Stimulated activated CD4-positive, alpha-beta T cell treated with anti-CD3 and anti-CD28 coated beads, Interleukin-4, amount 100 ng/mL, for 24 hours (primary cell): ENCODE measurements at places on chromosomes 5 and 9.

- DNase-seq: no peak
Observed at GRCh38 chr5:34751807-34752736, 86.9 kb upstream of the TTC23L start.

DNA sequence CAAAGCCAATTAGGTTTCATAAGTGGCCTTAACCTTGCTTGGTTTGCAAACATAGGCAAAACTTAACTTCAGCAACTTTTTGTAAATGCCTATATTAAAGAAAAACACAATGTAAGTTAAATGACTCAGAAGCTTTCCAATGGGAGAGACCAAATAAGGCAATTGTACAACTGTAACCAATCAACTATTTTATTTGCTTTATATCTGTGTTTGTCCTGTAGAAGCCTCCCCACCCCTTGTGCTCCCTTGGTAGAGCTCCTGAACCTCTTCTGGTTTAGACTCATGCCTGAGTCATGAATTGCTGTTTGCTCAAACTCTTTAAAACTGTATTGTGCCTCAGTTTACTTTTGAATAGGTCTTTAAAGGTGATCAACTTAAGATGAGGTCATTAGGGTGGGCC lies 3.0 kb upstream of the C1QTNF3 start:
- no peak for DNase-seq

DNA sequence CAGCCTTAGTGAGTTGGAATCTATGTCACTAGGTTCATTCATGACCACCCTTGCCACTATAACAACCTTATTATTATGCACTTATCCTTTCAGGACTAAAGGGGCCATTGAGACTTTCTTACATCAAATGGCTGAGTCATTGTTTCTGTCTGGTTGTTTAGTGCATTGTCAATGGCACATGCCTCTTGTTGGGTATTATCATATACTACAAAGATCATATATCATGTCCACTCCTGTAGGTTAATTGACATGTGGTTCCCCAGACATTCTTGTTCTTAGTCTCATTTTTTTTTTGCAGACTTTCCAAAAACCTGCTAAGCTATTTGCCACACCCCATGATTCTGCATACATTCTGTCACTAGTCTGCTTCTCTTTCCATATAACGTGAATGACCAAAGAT lies 66.7 kb upstream of the PRDM9 start:
- DNase-seq: no peak

DNA sequence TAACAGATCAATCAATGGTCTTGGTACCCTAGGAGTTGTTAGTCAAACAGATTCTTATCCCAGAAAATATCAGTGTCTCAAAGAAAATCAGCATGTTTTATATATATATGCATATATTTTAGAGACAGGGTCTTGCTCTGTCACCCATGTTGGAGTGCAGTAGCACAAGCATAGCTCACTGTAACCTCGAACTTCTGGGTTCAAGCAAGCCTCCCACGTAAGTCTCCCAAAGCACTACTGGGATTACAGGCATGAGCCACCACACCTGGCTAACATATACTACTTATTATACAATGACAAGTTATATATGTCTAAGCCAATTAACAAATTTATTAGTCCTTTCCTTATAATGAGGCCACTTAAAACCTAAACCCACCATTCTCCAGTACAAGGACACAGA lies 10.4 kb downstream of the RAB14 start:
- no peak for DNase-seq

DNA sequence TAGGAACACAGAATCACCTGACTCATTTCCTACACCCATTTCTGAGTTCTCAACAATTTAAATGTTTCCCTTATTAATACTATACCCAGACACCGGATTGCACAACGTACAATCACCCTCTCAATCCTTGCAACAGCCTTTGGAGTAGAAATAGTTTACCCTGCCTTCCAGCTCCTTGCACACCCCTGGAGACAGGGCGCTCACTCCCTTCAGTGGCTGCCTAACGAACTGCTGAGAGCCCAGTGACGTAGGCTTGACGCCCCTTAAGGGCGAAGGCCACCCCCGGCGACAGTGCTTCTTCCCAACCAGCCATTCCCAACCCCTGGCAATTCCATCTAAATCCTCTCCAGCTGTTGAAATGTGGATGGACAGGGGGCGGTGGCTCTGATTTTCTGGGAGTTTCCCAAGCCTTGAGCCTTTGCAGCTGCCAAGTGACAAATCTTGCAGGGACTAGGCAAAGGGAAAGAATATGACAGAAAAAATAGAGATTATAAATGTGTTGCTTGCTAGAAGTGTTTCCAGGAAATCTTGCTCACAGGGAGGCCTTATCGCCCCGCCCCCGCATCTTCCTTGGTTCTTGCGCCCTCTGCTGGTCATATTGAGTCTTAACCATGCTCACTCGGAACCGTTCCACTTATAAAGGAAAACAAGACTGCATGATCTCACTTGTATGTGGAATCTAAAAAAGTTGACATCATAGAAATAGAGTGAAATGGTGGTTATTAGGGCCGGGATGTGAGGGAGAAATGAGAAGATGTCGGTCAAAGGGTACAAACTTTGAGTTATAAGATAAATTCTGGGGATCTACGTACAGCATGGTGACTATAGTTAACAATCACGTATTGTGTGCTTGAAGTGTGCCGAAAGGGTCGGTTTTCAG lies 7.6 kb upstream of the BARX1 start:
- peak; percentile 86 for DNase-seq

DNA sequence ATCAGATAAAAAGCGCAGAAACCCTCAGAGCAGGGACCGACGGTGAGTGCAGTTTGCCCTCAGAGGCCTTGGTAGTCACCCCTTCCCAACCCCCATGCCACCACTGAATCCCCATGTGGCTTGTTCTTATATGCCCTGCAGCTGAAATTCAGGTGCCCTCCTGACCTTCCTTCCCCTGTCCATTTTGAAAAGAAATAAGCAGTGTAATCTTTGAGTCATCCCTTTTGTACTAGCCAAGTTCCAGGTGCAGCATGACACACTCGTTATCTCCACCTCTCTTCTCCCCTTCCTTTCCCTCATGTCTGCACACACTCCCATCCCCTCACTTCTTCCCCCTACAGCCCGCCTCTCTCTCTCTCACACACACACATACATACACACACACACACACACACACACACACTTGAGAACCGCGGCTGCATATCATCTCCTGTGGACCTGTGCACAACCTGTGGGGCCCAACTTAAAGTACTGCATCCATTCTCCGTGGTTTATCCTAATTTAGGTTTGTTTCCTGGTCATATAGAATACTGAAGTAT lies 53.1 kb downstream of the SYK start:
- DNase-seq: no peak

GRCh38 chr5:138542180-138542955 lies 668 bp downstream of the ETF1 start:
- DNase-seq: no peak

GRCh38 chr5:72125941-72126620 lies 18.8 kb downstream of the MAP1B start:
- no peak for DNase-seq

DNA sequence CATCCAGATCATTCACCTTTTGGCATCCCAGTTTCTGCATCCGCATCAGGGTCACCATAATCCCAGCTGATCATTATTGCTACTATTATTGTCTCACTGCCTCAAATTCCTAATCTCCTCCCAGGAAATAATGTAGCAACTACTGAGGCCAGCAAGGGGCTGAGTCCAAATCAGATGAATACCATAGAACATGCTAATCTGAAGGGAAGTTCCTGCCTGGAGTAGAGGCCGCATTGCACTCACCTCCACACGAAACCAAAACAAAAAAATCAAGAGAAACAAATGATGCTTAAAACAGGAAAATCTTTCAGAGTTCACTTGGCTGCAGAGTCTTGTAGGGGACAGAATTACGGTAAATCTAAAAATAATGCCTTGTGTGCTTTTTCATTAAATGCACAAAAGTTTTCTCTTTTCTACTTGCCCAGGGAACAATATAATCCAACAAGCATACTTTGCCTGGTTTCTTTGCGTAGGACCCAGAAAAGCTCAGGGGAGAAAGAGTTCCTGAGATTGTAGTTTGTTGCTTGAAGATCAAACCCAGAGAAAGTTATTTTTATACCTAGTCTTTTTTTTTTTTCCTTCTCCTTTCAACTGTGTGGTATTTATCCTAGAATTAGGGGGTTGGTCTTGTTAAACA lies 87.7 kb upstream of the KLF4 start:
- DNase-seq: no peak

DNA sequence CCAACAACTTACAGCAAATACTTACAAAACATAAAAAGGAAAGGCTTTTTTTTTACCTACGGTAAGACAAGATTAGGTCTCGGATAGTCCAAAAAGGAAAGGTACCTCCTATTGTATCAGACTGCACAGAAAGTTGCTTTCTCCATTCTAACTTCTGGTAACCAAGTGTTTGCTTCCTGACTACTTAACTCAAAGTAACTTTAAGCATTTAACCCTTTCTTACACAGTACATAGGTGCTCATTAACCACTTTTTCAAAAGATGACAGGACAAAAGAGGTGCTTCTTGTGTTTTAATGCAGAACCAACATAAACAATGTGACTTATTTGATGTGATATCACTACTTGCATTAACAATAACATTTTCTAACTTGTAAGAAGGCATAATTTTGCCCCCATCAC lies 23.1 kb downstream of the PWWP2A start:
- no peak for DNase-seq

DNA sequence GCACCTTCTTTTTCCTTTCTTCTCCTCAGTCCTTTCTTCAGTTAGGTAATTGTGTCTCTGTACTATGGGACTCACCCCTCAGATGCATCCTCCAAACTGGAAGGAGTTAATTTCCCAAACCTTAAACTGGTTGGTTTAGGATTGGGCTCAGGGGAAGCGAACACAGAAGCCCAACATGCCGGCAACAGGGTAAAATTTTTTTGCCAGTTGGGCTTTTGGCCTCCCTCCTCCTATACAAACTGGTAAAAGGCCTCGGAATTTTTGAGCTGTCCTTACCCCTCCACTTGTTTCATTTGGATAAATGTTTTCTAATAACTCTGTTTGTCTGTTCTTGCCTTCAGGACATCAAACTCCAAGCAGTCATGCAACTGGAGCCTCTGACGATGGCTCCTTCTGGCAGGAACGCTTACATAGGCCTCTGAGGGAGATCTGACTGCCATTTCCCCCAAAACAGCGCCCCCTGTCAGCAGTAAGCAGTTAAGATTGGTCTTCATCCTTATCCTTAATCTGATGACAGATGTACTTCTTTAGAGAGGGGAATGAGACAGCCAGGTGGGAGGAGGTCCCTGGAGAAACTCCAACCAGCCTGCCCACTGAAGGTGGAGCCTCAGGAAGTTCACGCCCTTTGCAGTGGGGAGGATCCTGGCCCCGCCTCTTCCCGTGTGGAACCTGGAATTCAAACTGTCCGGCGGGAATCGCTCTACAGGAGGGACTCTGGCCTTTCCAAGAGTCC lies 57.8 kb upstream of the SPINK5 start:
- no peak for DNase-seq

- DNase-seq: no peak
Observed at GRCh38 chr5:56549096-56549886, 266.1 kb upstream of the MAP3K1 start.

GRCh38 chr9:36191290-36191645 lies 547 bp downstream of the CLTA start:
- peak; percentile 53 for DNase-seq

- DNase-seq: no peak
Observed at GRCh38 chr5:131221888-131222287, 42.0 kb upstream of the CDC42SE2 start.

- DNase-seq: no peak
Observed at GRCh38 chr5:15391704-15392397, 108.1 kb upstream of the FBXL7 start.

DNA sequence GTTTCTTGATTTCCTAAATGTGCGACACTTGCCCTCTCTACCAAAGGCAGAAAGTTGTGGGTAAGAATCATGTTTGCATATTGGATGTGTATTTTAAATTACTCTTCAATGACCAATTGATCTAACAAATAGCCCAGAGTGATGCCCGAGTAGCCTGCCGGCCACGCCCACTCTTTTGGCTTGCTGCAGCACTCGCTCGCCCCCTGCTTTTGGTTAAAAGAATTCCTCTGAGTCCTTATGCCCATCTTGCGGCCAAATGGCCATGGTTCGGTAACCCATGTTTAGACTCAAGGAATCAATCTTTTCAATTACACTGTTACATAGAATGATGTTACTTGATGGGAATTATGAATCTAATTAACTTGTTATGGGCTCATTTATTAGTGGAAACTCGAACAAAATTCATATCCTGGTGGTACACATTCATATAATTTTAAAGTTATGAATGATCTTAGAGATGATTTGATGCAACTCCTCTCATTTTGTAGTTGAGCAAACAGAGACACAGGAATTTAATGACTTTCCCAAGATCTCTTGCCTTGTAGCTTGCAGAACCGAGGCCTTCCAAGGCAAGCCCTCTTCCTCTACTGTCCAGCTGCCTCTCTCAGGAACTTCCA lies 36.5 kb downstream of the PPIC start:
- DNase-seq: peak; percentile 15

GRCh38 chr9:109231593-109231992 lies 64.5 kb upstream of the FRRS1L start:
- no peak for DNase-seq
